ENCODE measurements at places on chromosomes 7 and 10.

DNA sequence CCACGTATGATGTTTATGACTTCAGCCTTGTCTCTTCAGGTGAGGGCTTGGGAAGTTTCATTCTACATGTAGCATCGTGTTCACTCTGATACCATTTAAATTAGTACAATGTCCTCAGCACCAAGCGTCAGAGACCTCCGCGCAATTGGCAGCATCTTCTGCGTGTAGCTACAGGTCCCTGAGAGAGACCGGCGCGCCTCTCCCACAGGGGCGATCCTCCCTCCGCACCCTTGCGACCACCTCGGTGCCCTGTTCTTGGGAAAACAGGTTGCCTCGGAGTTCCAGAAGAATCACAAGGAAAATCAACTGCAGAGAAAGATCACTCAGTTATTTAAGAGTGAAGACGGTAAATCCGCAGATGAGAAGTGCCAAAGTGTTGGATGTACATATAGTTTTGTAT is 206.2 kb downstream of the GATA3 start:
- DNase-seq = no peak

DNA sequence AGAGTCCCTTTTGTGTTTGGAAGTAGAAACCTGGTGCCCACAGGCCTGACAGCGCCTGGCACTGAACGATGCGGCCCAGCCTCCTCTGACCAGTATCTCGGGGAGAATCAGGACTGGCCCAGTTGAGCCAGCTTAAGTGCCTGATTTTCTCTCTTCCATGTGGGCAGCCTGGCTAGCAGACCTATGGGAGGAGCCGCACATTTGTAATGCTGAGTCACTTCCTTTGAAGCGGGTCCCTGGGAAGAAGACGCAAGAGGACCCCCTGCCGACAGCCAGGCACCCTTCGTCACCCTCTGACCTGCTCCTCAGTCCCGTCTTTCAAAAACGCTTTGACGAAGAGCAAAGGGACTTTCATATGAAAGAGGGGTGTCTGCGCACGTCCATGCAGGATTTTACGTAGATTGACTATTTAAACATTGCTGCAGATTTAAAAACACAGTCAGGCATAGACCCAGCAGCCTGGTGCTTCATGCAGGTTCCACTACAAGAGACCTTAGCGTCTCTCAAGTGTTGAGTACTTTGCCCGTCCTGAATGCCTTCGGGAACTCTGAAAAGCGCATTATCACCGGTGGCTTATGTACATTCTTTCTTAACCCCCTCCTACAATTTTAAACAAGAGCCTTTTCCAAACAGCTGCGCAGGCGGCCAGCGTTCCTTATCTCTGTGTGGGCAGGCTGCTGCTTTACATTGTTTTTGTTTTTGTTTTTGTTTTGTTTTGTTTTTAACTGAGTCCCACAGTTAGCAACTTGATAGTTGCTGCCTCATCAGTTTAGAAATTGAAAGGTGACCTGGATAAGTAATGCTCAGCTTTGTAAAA is 36.5 kb upstream of the AP5Z1 start:
- DNase-seq = peak; percentile 9

- DNase-seq = no peak
Measured at GRCh38 chr10:122495406-122496340, 34.3 kb downstream of the HTRA1 start.

- DNase-seq = peak; percentile 100
Measured at GRCh38 chr7:100489824-100490223, 6.1 kb downstream of the NYAP1 start.

GRCh38 chr10:119494236-119495020 is 48.1 kb downstream of the RGS10 start:
- no peak for DNase-seq

- no peak for DNase-seq
Measured at GRCh38 chr7:42736931-42737330, 174.9 kb downstream of the C7orf25 start.

DNA sequence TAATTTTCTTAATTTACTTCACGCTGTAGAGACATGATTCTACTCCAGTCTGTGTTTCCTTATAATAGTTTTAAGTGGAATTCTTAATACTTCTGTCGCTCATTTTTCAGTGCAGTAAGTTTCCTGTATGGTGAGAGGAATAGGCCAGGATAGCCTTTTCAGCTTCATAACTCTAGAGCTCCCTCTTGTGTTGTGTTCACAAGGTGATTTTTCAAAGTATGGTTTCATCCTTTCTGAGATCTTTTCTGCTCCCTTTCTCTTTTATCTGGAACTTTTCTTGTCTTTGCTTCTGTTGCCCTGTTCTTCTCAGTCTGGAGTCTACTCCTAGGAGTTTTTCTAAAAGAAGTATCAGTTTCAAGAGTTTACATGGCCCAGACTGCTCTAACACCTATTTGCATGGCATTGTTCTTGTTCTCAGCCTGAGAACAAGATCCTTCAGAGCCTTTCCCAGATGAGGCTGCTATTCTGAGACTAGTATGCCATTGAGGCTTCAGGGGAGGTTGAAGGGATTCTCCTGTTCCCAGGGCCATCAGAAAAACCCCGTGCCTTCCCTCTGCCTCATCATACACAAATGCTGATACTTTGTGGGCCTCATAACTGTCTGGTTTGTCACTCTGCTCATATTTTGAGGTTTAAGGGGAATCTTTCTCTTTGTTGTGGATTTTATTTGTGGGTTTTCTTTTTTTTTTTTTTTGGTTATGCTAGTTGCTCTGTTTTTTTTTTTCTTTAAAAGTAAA is 21.8 kb downstream of the NET1 start:
- peak; percentile 72 for DNase-seq

DNA sequence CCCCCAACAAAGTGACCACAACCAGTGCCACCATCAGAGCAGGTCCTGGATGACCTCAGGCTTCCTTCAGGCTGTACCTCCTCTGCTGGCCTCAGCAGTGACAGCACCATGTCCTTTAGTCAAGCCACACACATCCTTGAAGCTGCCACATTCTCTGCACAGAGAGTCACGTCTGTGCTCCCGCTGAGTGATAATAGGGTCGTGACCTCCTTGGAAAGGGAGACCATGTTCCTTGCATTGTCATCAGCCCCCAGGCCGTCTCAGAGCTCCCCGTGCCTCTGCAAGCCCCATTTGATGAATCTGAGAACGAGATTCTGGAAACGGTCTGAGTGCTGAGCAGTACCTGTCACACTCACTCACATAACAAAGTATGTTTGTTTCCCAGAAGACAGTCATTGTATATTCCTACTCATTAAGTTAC is 106.5 kb upstream of the PRR15 start:
- DNase-seq = peak; percentile 78

GRCh38 chr10:43202657-43203447 is 64.0 kb downstream of the RASGEF1A start:
- no peak for DNase-seq

DNA sequence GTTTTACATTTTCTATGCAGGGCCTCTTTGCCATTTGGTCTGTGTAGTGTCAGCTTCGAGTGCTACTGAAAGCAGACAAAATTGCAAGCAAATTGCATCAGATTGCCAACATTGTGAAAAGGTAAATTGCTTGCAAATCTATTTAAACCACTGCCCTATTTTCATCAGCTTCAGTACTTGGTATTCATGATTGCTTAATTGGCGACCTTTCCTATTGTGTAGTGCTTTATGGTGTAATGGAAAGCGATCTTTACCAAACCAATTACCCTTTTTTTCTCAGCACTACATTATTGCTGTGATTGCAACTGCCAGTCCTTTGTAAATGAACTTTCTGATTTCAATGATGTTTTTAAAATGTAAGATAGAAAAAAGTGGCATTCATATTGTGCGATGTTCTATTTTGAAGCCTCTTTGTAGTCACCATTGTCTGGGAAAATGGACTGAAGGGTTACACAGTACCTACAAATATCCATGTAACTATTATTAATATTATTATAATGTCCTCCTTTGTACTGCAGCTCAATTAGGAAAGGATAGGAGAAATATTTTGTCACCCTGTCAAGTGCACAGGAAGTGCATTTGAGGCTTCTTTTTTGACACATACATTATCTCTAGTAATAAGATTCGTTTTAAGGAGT is 177.7 kb upstream of the SP8 start:
- peak; percentile 52 for DNase-seq

GRCh38 chr10:127919418-127920271 is 12.7 kb downstream of the PTPRE start:
- no peak for DNase-seq

DNA sequence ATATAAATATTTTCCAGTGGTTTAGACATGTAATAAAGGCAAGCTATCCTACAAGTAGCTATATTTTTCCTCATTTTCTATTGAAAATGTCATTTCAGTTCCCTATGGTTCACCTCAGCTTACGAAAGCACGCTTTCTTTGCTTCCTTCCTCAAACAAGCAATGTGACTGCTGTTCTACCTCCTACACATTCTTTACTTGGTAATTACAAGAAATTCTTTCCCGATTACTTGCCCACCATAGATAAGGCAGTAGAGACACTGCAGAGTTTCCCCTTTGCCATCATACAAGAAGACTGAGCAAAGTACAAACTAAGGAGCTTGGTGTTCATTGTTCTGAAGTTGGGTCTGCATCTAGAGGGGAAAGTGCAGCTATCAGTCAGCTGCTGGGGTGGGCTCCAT is 249.4 kb downstream of the CRPPA start:
- DNase-seq = no peak

DNA sequence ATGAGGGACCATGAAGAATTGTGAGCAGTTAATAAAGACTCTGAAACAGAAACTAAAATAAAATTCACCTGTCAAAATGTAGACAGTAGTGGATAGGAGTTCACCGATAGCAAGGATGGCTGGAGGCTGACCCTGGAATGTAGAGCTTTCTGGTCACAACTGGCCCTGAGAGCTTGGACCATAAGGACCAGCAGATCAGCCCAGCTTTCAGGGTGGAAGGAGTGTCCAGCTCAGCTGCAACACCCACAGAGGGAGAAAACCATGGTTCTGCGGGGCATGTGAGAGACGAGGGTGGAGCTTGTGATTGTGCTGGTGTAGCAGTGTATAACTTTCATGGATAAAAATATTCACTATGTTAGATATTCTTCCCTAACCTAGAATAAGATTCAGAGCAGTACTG is 199.9 kb downstream of the KCND2 start:
- DNase-seq = no peak

DNA sequence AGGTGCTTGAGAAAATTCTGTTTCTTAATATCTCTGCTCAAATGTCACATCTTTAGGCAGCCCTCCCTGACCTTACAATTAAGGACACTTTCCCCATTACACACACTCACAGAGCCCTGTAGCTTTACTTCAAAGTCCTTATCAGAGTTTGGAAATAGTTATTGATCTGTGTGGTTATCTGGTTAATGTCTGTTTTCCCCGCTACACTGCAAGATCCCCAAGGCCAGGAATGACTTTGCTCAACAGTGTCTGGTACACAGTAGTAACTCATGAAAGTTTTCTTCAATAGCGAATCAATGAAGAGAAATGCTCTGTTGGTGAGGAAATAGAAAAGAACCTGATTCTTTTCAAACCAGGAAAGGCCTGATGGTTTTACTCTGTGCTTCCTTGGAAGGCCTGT is 554.4 kb downstream of the REEP3 start:
- DNase-seq = no peak

GRCh38 chr10:45442662-45443061 is 68.6 kb downstream of the ALOX5 start:
- no peak for DNase-seq

- DNase-seq = peak; percentile 7
Measured at GRCh38 chr7:46786221-46786954, 795.5 kb downstream of the TNS3 start.

- DNase-seq = no peak
Measured at GRCh38 chr10:30387646-30388243, 38.7 kb upstream of the MTPAP start.

GRCh38 chr7:122430710-122431109 is 126.2 kb upstream of the FEZF1 start:
- no peak for DNase-seq

- no peak for DNase-seq
Measured at GRCh38 chr7:119351320-119351719, 921.7 kb upstream of the KCND2 start.

DNA sequence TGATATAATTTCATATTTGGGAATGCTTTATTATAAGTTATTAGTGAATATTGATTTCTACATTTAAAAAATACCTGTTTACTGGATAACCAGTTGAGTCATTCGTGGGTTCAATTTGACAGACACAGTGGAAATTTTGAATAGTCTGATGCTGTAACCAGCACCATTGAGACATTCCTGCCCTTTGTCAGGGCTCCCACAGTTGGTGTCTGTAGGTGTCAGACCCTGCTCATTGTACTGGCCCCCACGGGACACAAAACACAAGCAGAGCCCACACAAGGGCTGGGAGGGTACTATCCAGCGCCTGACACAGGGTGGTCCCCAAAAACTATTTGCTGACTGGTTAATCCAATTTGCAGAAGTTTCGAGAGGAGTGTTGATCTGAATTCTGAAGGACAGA is 35.9 kb downstream of the EEPD1 start:
- no peak for DNase-seq

- DNase-seq = no peak
Measured at GRCh38 chr7:138720286-138720685, 19.1 kb upstream of the SVOPL start.

GRCh38 chr10:25029519-25029918 is 13.1 kb downstream of the THNSL1 start:
- no peak for DNase-seq

DNA sequence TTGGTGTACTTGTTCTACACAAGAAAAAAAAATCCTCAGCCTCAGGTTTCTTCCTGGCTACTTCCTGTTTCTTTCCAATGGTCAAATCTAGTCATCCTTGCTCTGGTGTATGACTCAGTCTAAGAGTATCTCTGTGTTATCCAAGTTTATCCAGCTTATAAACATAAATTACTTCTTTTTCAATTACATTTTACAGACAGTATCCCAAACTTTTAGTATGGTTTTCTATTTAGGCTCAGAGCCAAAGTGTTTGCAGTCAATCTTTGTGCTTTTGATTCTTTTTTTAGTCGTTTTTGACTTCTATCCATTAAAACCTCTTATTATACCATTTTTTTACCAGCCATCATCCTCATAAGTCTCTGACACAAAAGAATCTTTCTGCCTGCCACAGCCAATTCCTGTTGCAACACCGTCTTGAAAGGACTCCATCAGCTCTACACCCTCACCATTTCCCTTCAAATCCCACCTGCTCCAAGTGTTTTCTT is 294.6 kb downstream of the PTEN start:
- DNase-seq = no peak

- no peak for DNase-seq
Measured at GRCh38 chr10:99372546-99373271, 43.6 kb downstream of the CNNM1 start.

DNA sequence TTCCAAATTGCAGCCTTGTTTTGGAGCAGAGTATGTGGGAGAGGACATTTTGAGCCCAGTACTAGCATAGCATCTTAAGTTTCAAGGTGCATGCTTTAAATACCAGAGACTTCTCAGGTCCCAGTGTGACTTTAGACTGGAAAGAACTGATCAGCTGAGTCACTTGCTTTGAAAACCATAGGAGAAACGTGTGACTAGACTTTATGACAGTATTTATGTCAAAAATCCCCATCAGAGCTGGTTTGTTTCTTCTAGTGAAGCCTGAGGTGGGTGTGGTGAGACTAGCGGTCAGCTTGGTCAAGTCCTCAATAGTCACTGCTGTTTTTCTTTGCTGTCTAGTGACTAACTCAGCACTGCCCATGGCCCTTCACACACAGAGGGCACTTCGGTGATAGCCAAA is 724.2 kb downstream of the GATA3 start:
- no peak for DNase-seq

DNA sequence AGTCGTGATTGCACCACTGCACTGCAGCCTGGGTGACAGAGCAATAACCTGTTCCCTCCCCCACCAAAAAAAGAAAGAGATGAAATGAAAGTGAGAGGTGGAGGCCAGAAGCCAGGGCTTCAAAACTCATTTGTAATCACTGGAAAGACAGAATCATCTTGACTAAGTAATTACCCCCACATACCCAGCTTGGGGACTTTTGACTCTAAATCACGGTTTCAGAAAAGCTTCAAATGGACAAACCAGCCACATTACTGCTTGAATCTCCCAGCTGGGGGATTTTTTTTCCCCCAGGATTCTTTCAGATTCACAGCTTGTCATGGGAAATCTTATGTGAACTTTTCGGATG is 361.0 kb downstream of the FRMD4A start:
- no peak for DNase-seq
